ENCODE measurements at places on chromosomes 2 and 18. TPM values are rescaled to one million over a fixed set of nuclear protein-coding genes. Genes with fewer than 3 reads are reported as not detected.

DNA sequence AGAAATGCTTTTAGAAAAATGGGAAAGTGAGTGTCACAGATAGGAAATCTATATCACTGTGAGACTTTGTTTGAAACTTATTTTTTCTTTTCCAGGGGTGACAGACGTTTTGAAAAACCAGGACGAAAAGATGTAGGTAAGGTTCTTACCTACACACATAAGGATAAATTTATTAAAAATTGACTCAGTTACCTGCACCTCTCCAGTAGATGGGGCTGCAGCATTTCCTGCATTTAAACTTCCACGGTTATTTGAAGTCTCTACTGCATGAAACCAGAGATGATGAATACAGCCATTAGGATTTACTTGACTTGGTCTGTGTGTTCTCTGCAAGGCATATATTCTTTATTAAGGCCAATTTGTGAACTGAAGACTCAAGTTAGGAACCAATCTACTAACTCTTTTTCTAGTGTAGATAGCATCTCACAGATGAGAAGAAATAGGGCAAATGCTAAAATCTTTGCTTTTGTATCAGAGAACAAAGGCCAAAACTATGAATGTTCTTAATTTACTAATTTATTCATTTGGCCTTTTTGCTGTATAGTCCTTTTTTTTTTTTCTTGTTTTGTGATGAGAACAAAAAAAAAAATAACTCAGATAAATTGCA, 15.0 kb downstream of the KCNJ13 start:
- peak; percentile 68 for DNase-seq

DNA sequence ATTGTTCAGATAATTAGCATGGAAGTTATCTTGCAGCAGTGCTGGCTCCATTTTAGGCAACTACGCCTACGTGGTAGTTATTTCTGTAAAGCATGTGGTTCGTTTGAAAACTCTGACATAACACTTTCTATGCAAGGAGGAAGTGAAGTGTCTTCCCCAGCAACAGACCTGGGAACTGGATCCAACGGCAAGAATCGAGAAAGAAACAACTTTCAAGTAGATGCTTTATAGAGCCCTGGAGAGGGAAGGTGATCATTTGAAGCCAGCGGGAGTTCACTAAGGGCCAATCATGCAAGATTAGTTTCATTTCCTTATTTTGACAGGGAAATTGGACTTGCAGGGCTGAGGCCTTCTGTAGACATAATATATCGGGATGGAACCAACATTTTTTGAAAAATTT, 218.3 kb downstream of the ACKR3 start:
- no peak for DNase-seq

The CABLES1 gene
- total RNA-seq = 0.12 TPM

The PLGLB2 gene
- 0.10 TPM for total RNA-seq

All from activated naive CD4-positive, alpha-beta T cell treated with anti-CD3 and anti-CD28 coated beads for 36 hours (primary cell).